GOT3 (cell line): ENCODE measurements at places on chromosomes 16 and 17.
A peak's percentile ranks its signal among the peaks of the same experiment; 100 is the strongest.

DNA sequence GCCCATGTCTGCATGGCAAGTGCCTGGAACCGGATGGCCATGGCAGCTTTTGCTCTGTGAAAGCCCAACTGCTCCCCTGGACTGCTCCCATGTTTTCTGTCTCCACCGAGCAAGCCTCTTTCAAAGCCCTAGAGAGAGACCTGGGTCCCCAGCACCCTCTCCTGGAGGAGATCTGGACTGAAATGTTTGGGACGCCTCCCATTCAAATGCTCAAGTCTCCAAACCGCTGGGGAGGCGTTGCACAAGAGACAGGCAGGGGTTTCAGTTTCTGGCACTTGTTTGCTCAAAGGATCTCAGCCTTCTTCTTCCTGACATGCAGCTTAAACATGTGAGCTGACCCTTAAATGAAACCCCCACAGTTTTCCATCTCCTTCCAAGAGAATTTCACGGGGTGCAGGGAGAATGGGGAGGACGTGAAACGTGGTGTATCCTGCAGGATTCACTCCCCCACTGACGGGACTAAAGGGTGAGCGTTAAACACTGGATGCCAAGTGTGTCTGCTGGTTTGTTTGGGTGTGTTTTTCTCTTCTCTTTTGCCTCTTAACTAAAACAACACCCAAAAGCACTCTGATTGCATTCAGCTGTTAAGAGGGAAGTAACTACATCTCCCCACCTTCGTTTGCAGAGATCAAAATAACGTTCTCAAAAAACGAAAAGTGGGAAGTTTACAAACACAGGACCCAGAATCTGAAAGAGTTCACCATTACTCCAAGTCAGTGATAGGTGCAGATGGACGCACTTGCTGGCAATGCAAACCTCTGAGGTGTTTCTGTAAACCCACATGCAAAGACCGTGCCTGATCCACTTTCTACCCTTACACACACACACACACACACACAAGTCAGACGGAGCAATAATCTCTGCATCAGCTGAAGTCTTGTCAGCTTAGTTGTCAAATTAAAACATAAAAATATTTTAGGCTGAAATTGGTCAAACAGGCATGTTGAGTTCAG, 256.9 kb downstream of the C16orf95 start:
- no peak for DNase-seq

- DNase-seq, result no peak
Measured at GRCh38 chr16:79206889-79207288, 393.6 kb downstream of the MAF start.

- no peak for DNase-seq
Measured at GRCh38 chr16:87855852-87856715, 13.2 kb downstream of the SLC7A5 start.

DNA sequence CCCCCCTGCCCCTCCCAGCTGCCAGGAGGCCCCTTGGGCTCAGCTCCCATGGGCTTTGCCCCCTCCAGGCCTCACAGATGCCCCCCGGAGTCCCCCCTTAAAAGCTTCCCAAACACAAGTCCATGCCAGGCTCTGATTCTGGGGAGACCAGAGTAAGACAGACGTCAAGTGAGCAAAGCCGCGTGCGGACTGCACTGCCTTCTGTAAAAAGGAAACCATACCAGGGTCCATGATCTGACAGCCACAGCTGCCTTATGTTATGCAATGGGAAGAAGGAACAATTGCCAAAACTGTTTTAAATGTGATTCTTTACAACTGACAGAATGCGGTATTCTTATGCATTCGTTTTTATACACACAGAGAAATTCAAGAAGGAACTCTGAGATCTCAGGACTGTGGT, 17.9 kb upstream of the HEXD start:
- DNase-seq, result no peak

- DNase-seq, result no peak
Measured at GRCh38 chr17:56231693-56232092, 78.4 kb downstream of the ANKFN1 start.

- no peak for DNase-seq
Measured at GRCh38 chr16:50600582-50601283, 52.5 kb downstream of the NKD1 start.

- DNase-seq, result peak; percentile 57
Measured at GRCh38 chr16:88784074-88784855, 755 bp downstream of the PIEZO1 start.

DNA sequence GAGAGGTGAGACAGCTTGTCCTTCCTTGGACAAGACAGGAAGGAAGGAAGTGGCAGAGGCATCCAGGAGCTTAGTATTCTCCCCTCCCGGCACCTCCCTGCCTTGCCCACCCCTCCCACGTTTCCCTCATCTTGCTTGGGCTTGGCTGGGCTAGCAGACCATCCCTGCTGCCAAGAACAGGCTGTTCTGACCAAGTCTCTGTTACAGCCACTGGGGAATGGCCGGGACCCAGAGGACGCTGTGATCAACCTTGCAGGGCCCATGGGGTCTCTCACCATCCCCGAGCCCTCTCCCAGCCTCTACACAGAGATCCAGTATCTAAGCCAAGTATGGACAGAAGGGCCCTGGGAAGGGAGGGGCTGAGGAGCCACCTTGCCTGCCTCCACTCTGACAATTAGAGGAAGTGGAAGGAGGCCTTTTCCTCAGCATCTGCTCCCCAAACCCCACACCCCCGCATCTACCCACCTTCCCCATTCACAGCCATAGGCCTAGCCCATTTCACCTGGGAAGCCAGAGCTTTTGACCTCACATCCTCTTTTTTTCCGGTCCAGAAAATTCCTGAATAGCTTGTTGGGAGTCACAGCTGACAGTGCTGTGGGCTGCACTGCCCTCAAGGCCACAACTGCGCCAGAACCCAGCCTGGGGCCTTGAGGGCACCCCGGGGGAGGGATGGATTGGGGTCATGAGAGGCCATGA, 14.1 kb downstream of the CD300LG start:
- DNase-seq, result no peak

DNA sequence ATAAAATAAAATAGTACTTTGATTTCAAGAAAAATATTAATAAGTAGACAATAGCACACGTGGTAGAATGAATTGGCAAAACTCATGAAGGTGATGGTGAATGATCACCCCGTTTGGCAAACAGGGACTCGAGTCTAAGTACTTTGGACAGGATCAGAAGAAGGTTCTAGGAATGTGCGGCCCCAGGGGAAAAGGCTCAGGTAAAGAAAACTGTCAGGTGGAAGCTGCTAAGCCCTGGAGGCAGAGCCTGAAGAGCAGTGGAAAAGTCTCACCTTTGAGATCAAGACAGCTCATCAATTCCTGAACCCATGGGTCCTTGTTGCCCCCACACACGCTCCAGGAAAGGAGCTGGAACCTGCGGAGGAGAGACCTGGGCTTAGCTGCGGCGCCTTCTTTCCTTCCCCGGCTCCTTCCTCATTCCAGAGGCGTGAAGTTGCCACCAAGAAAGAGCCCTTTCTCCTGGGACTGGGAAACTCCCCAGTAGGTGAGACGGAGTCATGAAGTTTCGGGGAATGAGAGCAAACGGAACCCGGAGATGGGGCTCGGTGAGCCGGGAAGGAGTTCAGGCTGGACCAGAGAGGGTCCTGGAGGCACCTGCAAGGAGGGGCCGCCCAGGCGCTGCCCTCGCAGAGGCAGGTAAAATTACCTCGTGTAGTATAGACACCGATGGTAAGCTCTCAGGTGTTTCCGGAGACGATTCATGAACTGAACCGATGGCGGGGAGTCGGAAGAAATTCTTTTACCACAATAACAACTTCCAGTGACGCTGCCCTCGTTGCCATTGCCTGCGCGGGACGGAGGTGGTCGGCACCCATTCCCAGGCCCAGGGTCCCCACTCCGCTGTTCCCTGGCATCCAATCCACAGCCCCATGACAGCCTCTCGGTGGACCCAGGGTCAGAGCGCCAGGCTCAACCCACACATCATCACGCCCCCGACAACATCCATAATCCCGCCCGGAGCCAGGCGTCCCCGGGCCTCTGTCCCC, 1.2 kb upstream of the ZMYND15 start:
- no peak for DNase-seq

DNA sequence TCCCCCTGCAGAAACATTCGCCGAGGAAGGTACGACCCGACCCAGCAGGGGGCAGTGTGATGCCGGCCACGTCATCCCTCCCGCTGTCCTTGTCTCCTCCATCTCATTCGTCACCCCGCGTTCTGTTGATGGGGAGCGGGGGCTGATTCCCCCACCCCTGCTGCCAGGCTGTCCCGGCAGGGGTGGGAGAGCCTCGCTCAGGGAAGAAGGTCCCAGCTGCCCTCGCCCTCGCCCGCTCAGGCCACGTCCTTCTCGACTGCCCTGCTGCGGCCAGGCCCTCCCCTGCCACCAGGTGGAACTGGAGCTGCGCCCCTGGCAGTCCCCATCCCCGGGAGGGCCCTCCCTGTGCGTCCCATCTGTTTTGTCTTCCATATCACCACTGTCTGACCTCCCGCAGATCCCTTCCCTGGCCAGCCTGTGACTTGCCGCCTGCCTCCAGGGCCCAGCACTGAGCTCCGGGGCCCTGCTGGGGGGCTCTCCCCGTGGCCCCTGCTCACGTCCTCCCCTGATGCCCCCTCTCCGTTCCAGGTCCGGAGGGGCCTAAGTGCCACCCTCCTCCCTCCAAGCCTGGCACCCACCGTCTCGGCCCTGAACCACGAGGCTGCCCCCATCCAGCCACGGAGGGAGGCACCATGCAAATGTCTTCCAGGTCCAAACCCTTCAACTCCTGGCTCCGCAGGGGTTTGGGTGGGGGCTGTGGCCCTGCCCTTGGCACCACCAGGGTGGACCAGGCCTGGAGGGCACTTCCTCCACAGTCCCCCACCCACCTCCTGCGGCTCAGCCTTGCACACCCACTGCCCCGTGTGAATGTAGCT, 20.6 kb downstream of the ADAM11 start:
- peak; percentile 46 for DNase-seq

GRCh38 chr16:71354156-71354555, 4.4 kb upstream of the CALB2 start:
- DNase-seq, result no peak

GRCh38 chr17:59001158-59001814, 105.4 kb downstream of the TRIM37 start:
- no peak for DNase-seq

DNA sequence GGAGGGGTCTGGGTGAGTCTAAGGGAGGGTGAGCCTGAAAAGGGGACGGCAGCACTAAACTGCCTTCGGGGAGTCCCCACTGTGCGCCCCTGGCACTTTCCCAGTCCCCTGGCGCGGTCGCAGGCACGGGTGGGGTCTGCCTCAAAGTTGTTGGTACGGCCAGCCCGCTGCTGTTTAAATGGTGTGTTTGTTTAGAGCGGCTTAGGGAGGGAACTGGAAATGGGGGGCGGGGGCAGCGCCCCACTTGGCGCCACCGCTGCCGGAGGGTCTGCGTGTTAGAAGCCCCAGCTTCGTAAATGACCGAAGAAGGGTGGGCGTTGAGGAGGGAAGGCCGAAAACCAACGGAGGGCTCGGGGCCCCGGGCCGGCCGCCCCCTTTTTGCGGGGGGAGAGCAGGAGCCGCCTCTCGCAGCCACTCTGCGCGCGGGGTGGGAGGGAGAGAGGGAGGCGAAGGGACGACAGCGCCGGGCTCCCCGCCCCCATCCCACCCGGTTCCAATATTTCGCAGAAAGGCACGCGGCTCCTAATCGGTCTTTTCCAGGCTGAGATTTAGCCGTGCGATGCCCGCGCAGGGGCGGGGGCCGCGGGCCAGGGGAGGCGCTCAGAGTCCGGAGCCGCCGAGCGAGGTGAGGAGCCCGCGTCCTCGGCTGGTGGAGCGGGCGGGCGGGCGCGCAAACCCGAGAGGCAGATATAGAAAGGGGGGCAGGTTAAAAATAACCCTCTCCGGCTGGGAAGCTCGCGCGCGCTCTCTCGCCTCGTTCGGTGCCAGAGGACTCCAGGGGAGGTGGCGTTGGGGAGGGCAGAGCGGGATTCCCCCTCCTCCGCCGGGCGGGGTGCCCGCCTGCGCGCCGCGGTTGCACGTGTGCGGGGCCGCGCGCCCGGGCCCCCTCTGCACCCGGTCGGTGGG, 54.9 kb downstream of the SREBF1 start:
- no peak for DNase-seq

DNA sequence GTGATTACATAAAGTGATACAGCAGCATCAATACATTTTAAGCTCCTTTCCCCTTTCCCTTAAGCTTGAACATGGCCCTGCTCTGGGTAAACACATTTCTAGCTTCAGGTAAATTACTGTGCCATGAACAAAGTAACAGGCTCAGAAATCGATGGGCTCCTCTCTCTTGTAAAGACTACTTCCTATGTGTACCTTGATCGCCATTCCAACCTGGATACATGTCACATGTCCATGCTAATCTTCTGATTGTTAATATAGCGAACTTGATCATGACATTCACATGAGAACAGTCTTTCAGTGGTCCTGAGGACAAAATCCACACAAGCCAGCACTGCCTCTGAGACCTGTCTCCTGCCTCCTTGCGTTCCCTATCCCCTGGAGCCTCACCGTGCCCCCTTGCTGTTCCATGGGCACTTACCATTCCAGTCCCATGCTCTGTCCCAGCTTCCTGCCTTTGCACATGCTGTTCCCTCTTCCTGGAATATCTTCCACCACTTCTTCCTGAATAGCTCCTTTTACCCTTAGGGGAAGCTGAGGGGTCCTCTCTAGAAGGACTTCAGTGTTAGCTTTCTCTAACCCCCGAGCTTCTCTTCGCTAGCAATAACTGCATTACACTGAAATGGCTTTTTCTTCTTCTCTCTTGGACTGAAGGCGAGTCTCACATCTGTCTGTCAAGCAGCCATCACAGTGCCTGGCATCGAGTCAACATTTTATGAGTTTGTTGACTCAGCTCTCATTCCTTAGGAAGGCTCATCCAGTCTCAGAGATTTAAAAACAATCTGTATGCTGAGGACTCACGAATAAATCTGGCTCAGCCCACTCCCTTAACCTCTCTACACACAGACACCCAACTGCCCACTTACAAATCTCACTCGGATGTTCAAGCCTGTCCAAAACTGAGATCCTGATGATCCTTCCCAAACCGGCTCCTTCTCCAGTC, 93.3 kb downstream of the ASIC2 start:
- DNase-seq, result no peak

DNA sequence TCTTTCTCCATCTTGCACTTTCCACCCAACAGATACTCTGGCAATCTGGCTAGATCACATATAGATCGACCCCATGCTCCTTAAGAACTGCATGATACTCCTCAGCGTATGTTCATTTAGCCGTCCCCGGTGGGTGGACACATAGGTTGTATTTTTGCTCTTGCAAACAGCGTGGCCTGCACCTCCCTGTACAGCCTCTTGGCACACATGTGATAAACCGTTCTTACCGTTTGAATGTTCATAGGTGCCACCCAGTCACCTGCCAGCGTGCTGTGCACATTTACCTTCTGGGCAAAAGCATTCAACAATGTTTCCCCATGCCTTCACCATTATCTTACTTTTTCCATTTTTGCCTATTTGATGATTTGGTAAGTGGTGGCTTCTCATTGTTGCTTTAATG, 6.2 kb downstream of the TNP2 start:
- DNase-seq, result no peak

GRCh38 chr17:50062293-50063243, 6.7 kb downstream of the ITGA3 start:
- peak; percentile 30 for DNase-seq

DNA sequence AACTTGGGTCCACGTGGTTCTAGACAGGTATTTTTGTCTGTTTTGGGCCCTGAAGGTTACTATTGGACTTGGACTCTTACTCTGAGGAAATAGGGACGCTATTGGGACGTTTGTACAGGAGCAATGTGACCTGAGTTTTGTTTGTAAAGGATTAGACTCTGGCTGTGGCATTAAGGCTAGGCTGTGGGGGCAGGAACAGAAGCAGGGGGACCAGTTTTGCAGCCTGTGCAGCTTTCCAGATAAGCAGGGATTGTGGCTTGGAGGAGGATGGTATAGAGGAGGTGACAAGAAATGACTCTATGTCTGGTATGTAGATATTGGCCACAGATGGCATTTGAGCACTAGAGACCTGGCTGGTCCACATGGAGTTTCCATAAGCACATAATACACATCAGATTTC, 12.8 kb downstream of the NOD2 start:
- DNase-seq, result no peak

GRCh38 chr17:64247836-64248235, 15.2 kb downstream of the TEX2 start:
- no peak for DNase-seq
